ENCODE measurements at places on chromosomes 6 and 20.

DNA sequence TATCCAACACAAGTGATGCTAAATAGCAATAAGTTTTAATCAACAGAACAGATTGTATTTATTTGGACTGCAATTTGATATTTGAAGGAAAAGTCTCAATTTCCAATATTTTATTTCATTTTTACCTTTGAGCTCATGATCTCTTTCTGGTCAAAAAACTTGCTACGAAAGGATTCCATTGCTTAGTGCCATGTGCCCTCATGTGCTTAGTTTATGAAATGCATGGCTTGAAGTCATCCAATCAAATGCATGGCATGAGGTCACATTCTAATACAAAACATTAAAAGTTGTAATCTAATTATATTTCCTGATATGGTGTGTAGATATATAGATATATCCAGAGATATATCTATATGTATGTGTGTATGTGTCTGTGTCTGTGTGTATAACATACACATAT lies 321.2 kb upstream of the ADGRB3 start:
- DNase-seq, result no peak

GRCh38 chr20:37007898-37008649 lies 56.6 kb upstream of the SAMHD1 start:
- no peak for DNase-seq

DNA sequence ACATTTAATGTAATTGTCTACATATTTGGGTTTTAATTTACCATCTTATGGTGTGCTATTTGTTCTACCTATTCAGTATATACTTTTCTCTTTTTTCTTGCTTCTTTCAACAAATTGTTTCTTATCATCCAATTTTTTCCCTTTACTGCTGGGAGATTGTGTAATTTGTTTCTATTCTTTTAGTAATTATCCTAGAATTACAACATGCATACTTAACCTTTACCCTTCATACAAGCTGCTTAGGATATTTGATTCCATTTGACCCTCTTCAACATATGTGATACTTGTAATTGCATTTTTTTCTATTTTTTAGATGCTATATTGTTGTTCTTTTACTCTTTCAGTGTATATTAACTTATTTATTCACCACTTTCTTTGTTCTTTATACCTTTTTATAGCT lies 15.1 kb upstream of the TBPL1 start:
- DNase-seq, result no peak

GRCh38 chr6:153074761-153075160 lies 56.3 kb downstream of the RGS17 start:
- DNase-seq, result no peak

- DNase-seq, result no peak
These were observed 816.5 kb downstream of the KIF16B start for GRCh38 chr20:15756754-15757115.

DNA sequence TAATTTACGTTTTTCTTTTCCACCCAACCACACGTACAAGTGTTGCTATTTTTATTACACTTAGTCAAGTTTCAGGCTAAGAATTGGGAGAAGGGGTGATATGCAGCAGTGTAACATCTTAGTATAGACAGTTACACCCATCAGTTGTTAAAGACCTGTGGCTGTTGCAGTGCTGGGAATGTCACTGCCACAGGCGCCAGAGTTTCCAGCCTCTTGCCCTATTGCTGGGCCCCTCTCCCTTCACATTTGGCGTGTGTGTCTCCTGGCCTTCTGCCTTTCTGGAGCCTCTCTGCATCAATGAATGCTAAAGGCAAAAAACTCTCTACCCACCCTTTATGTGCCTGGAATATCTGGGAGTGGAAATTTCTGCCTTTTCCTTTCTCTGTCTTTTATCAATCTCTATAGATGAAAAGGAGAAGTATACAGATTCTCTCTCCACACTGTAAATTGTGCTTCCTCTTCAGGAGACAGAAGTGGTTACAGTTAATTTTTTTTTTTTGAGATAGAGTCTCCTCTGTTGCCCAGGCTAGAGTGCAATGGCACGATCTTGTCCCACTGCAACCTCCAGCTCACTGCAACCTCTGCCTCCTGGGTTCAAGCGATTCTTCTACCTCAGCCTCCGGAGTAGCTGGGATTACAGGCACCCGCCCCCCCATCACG lies 73.0 kb downstream of the TIAM2 start:
- DNase-seq, result no peak

- no peak for DNase-seq
These were observed 39.4 kb upstream of the MLIP start for GRCh38 chr6:54071821-54072340.

- no peak for DNase-seq
These were observed 84.3 kb downstream of the CARMIL1 start for GRCh38 chr6:25363427-25363826.

DNA sequence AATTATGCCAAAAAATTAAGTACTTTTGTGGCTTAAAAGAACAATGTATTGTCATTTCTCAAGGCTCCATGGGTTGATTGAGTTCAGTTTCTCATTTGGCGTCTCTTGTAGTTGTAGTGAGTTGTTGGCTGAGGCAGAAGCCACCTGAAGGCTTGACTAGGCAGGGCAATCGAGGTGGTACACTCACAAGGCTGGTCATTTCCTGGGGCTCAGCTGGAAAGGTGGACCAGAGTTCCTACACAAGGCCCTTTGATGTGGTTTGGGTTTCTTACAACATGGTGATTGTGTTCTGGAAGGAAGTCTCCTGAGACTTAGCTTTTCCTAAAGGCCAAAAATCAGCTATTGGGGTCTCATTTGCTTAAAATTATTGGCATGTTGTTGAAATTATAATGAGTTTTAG lies 22.6 kb downstream of the MAS1 start:
- DNase-seq, result no peak

DNA sequence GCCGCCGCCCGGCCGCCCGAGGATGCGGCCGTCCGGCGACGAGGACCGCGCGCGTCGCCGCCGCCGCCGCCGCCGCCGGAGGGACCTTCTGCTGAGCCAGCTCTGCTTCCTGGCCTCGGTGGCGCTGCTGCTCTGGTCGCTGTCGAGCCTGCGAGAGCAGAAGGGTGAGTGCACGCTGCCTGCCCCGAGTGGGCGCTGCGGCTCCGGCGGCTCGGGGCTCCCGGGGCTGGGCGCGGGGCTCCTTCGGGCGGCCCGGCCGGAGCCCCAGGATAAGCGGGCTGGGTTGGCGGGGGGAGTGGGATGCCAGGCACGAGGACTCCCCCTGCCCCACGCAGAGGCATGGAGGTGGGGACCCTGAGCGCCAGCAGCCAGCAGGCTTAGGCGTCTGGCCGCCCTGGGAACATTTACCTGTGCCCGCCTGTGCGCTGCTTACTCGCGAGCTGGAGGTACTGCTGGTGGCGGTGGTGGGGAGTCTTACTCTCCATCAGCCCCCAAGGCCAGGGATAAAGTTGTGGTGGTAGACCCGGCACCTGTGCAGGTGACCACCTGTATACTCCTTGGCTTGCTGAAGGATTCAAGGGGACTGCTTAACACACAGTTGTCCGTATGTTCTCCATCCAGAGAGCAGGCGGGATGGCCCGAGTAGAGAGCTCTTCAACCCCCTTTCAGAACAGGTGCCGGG lies 520 bp downstream of the SLC24A3 start:
- no peak for DNase-seq

GRCh38 chr20:63165356-63166192 lies 50.4 kb downstream of the YTHDF1 start:
- DNase-seq, result no peak

DNA sequence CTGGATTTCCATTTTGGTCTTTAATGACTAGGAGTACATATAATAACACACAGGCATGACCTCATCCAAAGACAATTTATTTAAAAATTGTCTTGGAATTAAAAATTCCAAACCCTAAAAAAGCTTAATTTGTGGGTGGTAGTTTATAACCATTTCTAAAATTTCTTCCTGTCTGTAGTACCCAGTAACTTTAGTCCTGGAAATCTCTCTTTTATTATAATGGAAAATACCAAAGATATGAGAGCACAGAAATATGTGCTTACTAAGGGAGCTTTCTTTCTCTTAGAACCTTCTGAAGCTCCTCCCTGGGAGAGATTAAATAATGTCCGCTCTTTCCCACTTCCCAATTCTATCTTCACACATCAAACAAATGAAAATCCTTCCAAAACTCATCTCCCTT lies 70.5 kb upstream of the PRL start:
- no peak for DNase-seq

GRCh38 chr6:44333273-44333919 lies 9.1 kb upstream of the SPATS1 start:
- DNase-seq, result no peak

DNA sequence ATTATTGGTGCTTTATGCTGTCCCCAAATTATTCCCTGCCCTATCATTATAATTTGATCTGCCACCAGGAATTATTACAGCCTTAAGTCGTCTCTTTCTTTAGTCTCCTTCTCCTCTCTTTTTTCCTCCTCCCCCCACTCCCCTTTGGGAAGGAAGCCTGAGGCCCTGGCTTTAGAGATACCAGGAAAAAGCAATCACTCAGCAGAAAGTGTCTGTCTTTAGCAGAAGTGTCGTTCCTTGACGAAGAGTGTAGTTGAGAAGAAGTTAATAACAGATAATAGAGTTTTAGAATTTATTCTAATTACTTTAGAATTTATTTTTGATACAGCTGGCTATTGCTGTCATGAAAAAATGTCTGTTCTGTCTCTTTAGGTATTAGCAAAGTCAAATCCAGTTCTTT lies 16.5 kb downstream of the LIN28B start:
- no peak for DNase-seq
